NCI-H1105 (cell line): ENCODE measurements at places on chromosomes 1 and 21.
A peak's percentile ranks its signal among the peaks of the same experiment; 100 is the strongest.

DNA sequence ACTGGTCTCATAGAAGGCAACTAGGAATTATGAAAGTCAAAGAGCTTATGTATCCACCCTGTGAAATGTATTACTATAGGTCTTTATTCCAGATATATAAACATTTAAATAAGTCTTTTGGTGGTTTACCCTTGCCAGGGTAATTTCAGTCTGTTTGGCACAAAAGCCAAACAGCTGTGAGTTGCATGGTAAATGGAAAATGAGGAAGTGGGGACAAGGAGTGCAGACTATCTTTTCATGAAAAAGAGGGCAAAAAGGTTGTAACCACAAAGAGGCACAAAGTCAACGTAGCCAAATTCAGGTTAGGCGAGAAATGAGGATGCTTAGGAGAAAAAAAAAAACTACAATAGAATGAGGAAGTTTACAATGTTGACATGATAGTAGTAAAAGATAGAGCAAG lies 492.3 kb upstream of the PRMT6 start:
- no peak for DNase-seq

- no peak for DNase-seq
Observed at GRCh38 chr21:27425172-27425571, 458.3 kb upstream of the ADAMTS5 start.

- peak; percentile 24 for DNase-seq
Observed at GRCh38 chr1:241531195-241532161, 700 bp upstream of the KMO start.

DNA sequence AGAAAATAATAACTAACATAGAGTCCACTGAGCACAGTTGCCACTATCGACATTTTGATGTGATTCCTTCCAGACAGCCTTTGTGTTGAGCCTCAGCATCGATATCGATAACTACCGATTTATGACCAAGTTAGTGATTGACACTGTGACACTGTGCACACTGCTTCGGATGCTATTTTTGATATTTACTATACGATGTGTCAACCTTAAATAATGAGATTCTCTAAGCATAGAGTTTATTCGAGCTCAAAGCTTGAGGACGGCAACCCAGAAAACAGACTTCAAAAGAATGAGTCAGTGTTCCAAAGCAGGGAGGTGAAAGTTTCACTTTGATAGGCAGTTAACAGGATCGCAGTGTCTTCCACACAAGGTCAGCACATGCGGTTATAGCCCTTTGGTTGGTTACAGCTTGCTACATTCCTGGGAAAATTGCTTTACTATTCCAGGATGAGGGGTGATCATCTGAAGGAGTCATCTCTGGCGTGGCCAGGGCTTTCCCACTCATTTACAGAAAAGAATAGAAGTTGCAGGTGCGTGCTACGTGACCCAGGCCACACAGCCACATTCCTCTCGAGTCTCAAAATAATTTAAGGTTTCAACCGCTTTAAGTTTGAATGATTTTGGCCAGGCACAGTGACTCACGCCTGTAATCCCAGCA lies 53.6 kb upstream of the EFHD2 start:
- no peak for DNase-seq

DNA sequence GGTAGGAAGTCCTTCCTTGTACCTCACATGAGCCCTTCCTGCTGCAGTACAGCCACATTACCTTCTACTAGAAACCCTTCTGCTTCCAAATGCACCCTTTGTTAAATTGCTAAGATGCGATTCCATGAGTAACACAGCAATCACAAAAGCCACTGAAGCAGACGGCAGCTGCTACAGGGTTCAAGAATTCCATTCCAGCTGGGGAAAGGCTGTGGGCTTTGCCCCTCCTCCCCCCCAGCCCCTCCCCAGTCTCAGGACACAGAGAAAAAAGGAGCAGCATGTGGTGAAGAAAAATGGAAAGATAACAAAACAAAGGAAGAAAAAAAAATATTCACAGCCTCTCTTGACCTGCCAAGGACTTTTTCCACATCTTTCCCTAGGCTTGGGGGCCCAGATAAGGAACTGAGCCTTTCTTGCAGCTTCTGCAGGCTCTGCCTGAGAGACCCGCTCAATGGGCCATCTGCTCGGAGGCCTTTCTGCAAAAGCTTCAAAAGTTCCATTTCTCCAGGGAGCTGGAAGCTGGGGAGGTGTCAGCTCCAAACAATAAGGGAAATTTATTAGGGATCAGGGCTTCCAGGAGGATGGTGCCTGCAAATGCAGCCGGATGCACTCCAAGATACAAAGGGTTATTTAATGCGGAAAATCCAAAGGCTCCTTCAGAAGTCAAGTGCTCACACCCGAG lies 72.1 kb downstream of the SYT2 start:
- DNase-seq: no peak

DNA sequence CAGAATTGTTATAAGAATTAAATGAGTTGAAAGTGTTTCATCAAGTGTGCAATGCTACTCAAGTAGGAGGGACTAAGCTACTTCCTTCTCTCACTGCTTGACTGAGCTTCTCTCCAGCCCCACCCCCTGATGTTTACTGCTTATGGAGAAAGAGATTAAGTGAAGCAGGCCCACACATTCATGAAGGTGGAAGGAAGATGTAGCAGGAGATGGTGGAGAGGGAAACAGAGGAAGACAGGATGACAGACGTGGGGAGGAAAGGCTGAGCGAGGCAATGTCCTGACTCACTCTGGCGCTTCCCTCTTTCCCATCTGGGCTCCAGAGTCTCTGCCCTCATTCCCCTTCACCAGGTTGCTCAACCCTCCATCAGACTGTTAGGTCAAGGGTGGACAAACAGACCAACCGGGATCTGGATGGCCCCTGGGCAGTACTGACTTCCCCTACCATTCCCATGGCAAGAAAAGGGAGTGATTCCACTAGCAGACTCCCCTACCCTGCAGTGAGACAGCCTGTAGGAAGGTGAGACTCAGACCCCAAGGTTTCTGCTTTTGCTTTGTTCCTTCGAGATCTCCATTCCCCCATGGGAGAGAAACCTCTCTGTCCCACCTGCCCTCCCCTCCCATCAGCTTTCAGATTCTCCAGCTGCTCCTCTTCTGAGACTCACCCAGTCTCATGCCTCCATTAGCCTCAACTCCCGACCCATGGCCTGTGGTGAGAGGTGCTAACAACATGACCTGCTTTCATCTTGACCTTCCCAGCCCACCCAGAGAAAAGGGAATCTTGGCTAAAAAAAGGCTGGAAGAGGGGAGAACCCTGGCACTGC lies 3.1 kb upstream of the ARHGEF2 start:
- no peak for DNase-seq

GRCh38 chr21:44730951-44731579 lies 19.7 kb upstream of the TSPEAR start:
- no peak for DNase-seq

DNA sequence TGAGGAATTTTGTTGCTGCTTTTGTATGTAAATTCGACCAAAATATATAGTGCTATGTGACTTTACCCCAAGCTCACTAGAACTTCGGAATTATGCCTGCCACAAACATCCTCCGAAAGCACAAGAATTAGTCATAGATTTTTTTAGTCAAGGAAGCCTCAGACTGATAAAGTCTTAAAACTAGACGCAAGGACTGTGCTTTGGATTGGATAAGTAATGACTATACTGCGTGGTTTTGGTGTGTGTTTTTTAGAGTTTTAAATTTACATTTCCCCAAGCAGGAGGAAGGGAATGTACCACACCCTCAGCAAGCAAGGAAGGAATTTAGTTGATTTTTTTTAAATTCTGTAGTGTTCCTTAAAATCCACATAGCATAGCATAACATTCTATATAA lies 10.3 kb downstream of the WLS start:
- DNase-seq: no peak

- no peak for DNase-seq
Observed at GRCh38 chr1:12055259-12055658, 7.8 kb upstream of the TNFRSF8 start.

- no peak for DNase-seq
Observed at GRCh38 chr1:104468282-104468681, 718.6 kb downstream of the AMY1C start.

DNA sequence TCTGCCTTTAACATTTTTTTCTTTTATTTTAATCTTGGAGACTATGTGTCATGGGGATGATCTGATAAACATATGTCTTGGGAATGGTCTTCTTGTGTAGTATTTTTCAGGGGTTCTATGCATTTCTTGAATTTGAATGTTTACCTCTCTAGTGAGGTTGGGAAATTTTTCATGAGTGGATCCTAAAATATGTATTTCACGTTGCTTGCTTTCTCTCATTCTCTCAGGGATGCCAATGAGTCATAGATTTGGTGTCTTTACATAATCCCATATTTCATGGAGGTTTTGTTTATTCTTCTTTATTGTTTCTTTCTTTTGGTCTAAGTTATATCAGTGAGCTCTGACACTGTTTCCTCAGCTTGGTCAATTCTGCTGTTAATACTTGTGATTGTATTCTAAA lies 1237.2 kb downstream of the PLA2G4A start:
- DNase-seq: no peak

DNA sequence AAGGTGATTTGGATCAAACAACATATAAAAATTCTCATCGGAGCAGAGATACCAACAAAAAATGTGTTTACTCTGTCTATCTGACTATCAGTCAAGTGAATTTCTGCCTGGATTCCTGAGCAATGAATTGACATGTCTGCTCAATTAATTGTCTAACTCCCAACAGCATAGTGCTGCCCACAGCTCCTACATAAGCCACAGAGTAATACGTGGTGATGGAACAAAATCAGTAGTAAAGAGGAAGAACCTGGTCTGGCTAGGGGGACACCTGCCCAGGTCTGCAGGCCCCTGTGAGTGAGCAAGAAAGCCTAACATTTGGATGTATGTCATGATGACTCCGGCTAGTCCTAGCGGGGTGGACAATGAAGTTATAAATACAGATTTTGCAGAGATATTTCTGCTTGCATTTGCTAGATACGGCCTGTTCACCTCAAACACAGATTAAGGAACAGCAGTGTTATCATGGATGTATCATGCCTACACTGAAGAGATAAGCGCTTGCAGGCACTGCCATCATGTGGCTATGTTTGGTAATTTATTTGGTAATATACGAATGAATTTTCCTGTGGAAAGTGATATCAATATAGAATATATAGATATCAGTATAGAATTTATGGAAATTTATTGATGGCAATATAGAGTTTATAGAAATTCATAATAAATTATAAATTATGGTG lies 69.6 kb upstream of the LRRC8B start:
- peak; percentile 57 for DNase-seq

GRCh38 chr1:76070538-76070937 lies 4.0 kb upstream of the ST6GALNAC3 start:
- no peak for DNase-seq

GRCh38 chr1:9787702-9788101 lies 36.1 kb downstream of the CLSTN1 start:
- DNase-seq: no peak

DNA sequence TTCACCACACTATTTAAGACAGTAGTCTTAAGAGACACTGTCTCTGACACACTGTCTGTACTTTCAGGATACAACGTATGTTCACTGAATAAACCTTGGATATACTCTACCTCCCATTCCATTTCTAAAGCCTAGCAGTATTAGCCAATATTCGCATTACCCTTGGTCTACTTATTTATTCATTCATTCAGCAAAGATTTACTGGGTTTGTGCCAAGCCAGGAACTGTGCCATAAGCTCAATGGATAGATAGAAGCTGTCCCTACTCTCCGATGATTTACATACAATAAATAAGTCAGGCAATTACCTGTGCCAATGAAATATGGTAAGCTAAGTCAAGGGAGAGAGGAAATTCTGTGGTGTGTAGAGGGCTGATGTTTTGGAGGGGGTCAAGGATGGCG lies 195.2 kb upstream of the RAB4A start:
- DNase-seq: no peak

GRCh38 chr1:225509770-225510169 lies 81.9 kb upstream of the LBR start:
- DNase-seq: no peak

DNA sequence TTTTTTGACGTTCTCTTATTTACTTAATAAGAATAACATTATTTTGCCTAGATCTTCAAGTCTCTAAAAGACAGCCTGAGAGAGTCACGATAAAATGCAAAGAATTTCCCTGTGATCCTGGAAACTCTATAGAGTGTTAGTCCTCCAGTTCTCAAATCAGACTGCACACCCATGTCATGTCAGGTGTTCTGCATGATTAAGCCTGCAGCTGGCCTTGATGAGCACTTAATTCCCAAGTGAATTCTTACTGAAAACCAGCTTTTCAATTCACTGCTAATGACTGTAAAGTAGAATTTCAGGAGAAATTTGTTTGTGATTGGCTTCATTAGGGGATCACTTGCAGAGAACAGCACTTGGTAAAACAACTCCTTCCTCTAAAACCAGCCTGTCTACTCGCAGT lies 41.9 kb downstream of the CHML start:
- DNase-seq: no peak

DNA sequence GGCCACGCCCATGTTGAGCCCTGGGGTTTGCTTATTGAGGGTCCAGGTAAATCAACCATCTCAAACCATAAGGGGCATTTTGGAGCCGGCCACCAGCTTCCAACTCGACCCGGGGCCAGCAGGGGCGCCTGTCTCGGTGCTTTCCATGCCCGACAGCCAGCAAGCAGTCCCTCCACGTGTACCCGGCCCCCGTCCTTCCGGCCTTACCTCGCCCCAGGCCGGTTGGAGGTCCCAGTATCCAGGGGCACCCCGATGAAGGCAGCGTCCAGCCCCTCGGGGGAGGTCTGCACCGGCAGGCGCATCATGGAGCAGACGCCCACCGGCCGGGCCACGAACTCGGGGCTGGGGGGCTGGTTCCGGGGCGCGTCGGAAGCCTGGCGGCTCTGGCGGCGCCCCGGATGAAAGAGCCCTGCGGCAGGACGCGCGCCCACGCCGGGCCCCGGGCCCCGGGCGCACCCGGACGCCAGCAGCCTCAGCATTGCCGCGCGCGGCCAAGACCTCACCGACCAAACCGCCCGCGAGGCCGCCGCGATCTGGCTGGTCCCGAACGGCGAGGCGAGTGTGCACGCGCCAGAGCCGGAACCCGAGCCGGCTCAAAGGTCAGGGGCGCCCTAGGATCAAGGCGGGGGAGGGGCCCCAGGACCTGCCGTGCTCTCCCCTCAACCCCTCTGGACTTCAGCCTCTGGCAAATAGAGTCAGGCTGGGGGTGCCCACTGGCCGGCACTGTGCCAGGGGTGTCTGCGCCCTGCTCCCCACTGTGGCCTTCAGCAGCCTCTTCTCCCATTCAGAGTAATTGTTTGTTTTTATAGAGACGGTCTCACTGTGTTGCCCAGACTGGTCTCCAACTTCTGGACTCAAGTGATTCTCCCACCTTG lies at the start of gene AGMAT:
AGMAT (minus strand) TSS at position 563 of the 875 bp plus-strand sequence; CDS start at position 479, 84 bp downstream.
- DNase-seq: no peak
